ENCODE measurements at places on chromosomes 12 and 14.

DNA sequence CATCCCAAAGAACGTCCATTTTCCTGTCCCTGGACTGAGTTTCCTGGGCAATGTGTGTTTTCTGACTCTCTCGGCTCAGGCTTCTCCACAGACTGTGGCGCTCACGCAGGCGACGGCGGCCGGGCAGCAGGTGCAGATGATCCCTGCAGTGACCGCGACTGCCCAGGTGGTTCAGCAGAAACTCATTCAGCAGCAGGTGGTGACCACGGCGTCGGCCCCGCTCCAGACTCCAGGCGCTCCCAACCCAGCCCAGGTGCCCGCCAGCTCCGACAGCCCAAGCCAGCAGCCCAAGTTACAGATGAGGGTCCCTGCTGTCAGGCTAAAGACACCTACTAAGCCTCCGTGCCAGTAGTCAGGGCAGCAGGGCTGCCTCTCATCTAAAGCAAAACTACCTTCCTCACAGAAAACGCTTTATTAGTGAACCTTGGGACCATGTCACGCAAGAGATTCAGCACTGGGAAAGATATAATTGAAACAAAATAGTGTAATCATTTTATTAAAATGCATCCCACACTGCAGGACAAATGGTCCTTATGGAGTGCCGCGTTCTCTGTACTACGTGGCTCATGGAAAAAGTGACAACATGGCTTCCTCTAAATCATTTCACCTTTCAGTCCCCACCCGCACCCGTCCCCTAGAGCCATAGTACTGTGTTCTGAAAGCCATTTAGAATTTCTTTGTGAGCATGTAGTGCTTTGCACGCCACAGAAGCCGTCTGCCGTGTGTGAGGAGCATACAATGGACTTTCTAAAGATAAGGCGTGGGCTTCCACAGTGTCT, 66.6 kb downstream of the DDX51 start:
- DNase-seq: no peak

GRCh38 chr12:41511247-41511646, 323.1 kb downstream of the PDZRN4 start:
- no peak for DNase-seq

DNA sequence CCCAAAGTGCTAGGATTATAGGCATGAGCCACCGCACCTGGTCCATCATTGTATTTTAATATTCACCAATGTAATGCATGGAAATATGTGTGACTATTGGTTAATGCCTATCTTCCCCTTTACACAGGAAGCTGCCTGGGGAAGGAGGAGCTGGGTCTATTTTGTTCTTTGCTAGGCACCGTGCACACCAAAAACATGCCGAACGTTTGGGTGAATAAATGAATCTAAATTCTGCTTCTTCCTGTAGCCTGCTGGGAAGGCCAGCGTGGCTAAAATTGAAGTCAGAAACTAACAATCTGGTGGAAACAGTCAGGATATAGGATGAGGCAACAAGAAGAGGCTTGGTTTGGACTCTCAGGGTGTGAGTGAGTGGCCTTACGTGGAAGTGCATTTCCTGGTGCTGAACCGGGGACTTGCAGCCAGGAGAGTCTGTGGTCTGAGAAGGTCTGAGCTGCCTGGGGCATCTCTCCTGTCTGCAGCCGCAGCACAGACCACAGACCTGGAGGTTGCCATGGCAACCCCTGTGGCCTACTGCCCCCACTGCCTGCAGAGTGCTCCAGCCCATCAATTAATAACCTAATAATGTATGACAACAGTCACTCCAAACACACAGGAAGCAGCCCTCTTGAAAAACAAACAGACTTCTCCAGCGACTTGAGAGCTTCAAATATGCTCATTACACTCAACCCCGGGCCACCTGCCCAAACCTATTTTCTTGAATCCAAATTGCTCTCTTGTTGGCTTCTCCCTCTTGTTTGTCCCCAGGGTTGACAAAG, 5.5 kb upstream of the GPR68 start:
- peak; percentile 42 for DNase-seq

DNA sequence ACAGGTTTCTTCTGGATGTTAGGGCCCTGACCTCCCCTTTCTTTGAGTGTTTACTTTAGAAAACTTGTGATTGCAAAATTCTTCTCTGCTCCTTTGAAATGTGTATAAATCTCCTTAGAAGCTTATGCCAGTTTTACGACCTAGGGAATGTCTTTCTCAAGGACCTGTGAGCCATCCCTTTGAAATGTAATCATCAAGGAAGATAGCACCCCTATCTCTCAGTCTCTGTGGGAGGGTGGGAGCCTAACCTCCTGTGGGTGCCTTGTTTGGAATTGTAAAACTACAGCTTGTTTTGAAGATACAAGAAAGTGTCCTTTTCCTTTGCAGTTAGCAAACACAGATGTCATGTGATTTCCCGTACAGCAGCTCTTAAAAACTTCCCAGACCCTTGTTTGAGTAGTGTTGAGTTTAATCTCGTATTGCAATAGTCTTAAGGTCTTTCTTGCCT, 3.3 kb downstream of the OR10AD1 start:
- peak; percentile 44 for DNase-seq

DNA sequence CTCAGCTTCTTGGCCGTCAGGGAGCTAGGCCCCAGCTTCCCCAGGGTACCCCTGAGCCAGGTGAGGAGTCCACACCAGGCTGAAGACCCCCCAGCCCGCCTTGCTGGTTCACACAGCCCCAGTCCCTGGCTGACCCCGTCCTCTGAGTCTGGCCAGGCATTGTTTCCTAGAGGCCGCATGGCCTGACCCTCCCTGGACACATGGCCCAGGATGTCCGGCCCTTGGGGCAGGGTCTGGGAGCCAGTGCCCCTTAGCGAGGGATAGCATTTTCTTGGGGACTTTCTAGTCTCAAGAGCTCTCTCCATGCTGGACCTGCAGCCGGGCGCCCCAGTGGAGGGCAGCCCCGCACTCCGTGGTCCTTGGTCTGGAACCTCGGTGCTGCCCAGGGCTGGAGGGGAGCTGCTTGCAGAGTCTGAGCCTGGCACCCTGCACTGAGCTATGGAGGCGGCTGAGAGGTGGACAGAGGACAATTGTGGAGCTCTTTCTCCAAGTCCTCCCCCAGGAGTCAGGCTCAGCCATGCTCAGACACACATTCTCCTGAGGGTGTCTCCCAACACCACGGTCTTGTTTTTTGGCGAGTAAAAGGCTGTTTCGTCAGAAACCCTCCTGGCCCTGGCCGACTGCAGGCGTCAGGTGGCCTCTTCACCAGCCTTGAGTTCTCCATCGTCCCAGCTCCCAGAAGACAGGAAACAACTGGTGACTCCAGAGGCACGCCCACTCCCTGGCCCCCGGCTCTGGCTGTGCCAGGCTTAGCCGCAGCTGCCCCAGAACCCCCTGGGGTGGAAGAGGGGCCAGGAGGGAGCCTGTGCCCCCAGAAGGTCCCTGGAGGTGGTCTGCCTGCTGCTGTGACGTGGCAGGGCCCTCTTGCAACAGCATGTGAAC, 17.6 kb upstream of the CRIP2 start:
- DNase-seq: no peak

GRCh38 chr14:66174453-66174891, 311.7 kb upstream of the CCDC196 start:
- no peak for DNase-seq

DNA sequence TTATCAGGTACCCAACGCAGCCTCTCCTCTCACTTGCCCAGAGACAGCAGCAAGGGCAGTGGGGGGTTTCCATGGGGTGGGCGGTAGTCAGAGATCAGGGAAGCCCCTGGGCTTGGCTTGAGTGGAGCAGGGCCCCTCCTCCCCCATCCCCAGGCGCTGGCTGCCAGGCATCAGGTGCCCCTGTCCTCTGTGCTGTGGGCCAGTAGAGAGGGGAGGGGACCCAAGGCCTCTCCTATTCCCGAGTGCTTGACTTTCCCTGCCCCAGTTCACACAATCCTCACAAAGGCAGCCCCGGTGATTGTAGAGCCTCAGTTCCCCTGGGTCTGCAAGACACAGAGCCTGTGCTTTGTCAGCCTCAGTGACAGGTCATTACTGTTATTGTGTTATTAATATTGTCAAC, 57.7 kb downstream of the MVK start:
- no peak for DNase-seq

GRCh38 chr12:83386527-83387264, 700.0 kb downstream of the TMTC2 start:
- DNase-seq: no peak

GRCh38 chr12:77788231-77789168, 42.2 kb upstream of the NAV3 start:
- DNase-seq: no peak

- no peak for DNase-seq
Measured at GRCh38 chr12:8855891-8856290, 33.5 kb downstream of the A2ML1 start.

DNA sequence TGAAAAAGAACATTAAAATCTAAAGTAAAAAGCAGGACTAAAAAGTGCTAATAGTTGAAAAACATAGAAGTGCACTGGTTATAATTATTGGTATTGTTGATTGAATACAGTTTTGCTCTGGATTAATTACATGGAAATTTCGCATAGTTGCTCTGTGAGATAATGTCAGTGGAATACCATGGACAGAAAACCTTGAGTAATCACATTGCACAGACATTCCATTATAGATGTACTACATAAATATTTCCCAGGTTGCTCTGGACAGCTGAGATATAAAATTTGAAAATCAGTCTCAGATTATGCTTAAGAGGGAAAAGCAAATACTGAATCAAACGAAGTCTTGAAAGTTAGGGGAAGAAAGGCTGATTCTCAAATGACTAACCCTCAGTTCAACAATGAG, 439.3 kb upstream of the FLRT2 start:
- no peak for DNase-seq

GRCh38 chr14:73427516-73428264, 30.7 kb downstream of the NUMB start:
- no peak for DNase-seq

DNA sequence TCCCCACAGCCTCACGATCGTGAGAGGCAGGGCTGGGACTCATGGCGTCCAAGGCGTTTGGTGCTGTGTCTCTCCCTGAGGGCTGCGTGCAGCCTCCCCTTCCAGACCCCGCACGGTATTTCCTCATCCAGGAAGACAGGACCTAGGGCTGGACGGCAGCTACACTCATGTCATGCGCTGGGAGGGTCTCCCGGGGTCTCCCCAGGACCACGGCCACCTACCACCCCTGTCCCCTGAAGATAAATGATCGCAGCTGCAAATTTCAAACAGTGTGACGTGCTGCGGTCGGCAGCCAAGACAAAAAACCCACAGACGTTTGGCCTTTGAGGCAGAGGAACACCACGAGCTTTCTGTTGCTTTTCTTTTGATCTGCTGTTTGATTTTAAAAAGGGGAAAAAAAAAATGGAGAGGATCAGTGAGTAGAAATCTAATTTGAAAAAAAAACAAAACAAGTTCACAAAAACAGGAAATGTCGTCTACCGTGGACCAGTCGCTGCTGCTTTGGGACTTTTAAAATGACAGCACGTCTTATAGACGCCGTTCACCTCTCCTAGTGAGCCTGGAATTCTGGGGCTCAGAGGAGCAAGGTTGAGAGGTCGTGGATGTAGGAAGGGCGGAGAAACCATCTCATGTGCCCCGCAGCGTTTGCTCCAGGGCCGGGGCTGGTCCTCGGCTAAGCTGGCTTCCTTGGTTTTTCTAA, 237.6 kb downstream of the SLC41A2 start:
- DNase-seq: peak; percentile 81

DNA sequence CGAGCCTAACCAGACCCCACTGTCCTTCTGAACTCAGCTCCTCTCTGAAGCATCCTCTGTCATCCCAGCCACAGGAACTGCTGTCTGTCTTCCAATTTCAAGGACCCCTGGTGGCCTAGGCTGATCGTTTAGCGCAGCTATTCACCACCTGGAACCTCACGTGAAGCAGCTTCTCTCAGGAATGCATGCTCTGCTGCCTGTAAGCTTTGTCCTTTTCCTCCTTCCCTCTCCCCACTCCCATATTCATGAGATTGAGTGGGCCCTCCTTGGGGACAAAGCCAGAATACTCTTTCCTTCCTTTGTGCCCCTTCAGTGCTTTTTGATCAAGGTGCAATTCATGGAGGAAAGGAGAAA, 17.2 kb downstream of the DPF3 start:
- no peak for DNase-seq

- DNase-seq: peak; percentile 41
Measured at GRCh38 chr12:128969480-128970055, 116.3 kb downstream of the GLT1D1 start.

DNA sequence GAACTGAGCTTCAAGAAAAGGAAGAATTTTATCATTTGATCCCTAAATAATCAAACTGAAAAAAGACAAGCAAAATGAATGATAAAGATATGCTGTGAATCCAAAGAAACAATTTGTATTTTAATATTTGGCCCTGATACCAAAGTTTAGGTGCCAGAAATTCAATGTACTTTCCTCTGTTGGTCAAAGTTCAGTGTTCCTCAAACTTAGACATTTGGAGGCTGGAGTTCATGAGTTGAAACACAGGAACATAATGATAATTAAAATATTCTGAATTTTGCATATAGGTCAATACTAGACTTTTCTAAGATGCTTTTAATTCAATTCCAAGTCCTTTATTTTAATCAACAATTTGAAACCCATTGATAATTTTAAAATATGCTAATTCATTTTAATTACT, 1007.7 kb upstream of the ATXN7L3B start:
- DNase-seq: no peak

DNA sequence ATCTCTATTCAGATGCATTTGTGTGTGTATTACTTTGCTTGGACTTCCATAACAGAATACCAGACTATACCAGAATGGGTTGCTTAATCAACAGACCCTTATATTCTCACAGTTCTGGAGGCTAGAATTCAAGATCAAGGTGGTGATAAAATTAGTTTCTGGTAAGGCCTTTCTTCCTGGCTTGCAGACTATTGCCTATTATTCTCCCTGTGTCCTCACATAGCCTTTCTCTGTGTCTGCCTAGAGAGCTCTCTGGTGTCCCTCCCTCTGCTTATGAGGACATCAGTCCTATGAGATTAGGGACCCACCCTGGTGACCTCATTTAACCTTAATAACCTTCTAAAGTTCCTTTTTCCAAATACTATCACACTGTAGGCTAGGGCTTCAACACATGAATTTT, 106.0 kb downstream of the FAR2 start:
- no peak for DNase-seq
